ENCODE measurements at places on chromosomes 1 and 21.

DNA sequence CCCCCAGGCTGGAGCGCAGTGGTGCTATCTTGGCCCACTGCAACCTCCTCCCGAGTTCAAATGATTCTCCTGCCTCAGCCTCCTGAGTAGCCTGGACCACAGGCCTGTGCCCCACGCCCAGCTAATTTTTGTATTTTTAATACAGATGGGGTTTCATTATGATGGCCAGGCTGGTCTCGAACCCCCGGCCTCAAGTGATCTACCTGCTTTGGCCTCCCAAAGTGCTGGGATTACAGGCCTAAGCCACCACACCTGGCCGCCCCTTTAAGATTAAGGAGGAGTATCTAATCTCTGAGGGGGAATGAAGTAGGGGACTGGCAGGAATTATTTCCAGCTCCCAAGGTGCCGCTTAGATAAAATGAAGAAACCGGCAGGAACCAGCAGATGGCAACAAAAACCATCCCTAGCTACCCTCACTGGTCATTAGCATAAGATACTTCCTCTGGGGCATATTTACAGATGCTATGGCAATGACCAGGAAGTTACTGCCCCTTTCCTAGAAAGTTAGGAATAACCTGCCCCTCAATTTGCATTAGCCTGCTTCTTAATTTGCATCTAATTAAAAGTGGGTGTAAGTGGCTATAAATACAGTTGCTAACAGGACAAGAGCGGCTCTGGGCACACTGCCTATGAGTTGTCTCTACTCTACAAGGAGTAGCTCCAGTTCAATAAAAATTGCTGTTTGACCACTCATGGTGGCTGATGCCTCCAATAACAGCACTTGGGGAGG is 7.1 kb upstream of the NSUN4 start:
- no peak for DNase-seq

GRCh38 chr1:157312082-157312812 is 174.1 kb upstream of the ETV3 start:
- no peak for DNase-seq

- DNase-seq, result no peak
Measured at GRCh38 chr1:219088778-219089557, 84.7 kb upstream of the LYPLAL1 start.

GRCh38 chr1:59057211-59057694 is 239.6 kb upstream of the FGGY start:
- DNase-seq, result no peak

GRCh38 chr1:166119471-166119965 is 47.3 kb downstream of the FAM78B start:
- DNase-seq, result no peak

DNA sequence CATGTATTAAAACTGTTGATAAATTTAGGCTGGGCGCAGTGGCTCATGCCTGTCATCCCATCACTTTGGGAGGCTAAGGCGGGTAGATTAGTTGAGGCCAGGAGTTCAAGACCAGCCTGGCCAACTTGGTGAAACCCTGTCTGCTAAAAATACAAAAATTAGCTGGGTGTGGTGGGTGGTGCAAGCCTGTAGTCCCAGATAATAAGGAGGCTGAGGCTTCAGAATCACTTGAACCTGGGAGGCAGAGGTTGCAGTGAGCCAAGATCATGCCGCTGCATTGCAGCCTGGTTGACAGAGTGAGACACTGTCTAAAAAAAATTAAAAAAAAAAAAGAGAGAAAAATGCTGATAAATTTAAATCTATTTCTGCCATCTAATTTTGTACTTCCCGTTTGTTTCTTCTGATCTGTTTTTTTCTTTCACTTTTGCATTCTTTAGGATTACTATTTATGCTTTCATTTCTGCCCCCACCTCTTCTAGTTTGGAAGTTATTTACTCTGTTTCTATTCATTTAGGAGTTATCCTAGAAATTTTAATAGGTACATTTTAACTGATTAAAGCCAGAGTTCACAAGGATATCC is 3.2 kb upstream of the DENND1B start:
- no peak for DNase-seq

GRCh38 chr1:34787461-34788420 is 5.1 kb upstream of the GJA4 start:
- DNase-seq, result no peak

DNA sequence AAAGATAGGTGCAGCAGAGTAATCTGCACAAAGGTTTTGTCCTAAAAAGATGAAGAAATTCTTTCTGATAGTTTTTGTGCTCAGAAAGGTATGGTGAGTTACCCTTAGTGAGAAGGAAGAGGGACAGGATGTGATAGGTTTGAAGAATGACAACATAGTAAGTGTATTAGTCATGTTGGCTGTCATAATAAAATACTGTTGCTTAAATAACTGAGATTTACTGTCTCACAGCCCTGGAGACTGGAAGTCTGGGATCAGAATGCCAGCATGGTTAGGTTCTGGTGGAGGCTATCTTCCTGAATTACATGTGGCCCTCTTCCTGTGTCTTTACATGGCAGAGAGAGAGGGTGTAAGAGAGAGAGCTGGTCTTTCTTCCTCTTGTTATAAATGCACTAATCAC is 965.2 kb downstream of the TTLL7 start:
- DNase-seq, result no peak

DNA sequence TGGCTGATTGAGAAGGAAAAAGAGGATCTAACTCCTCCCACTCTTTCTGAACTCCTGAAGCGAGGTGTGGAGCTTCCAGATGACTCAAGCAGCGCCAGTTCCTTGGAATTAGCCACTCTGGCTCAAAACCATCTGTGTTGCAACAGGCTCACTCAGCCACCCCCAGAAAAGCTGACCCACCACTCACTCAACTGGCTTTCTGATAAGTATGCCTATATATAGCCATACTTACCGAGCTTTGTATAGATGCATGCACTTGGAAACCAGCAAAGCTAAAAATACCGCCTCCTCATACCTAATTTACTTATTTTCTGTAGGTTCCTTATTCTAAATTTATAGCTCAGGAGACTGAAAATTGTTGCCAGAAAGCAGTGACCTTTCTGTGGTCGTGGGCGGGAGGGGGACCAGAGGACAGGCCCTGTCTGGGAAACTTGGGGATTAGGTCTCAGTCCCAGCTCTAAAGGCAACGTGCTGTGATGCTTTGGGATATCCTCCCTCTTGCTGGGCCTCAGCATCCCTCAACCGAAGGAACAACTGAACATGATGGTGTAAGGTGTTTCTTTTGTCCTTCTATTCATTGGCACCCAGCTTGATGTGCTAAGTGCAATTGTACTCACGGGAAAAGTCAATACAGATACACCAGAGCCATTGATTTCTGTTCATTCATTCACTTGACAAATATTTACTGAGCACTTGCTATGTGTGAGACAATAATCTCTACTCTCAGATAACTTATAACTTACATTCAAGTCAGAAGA is 65.7 kb downstream of the NENF start:
- no peak for DNase-seq

GRCh38 chr1:59076612-59077011 is 220.3 kb upstream of the FGGY start:
- no peak for DNase-seq

- no peak for DNase-seq
Measured at GRCh38 chr1:1337793-1338147, 6.7 kb downstream of the TAS1R3 start.

DNA sequence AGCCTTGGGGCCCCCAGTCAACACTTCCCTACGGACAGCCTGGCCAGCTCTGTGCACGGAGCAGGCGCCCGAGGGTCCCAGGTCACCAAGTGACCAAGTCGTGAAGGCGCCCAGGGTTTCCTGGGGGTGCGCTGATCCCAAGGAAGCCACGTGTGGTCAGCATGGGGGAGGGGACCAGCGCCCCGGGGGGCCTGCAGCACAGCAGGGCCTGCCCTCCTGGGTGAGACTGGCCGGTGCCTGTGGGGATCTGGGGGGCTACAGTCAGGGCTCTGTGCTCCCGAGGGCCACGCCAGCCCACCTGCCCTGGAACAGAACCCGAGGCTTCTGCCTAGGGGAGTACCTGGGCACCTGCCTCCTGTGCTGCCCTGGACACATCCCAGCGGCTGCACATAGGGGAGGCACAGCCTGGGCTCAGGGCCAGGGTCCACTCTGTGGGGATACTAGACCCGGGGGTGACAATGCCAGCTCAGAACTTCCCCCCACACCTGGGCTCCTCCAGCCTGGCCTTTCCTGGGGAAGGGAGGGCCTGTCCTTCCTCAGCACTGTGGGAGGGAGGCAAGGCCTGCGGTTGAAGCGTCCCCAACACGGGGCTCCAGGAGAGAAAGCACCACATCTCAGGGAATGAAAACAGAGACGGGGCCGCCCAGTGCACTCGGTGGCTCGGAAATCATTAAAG is 6.2 kb upstream of the POFUT2 start:
- no peak for DNase-seq

DNA sequence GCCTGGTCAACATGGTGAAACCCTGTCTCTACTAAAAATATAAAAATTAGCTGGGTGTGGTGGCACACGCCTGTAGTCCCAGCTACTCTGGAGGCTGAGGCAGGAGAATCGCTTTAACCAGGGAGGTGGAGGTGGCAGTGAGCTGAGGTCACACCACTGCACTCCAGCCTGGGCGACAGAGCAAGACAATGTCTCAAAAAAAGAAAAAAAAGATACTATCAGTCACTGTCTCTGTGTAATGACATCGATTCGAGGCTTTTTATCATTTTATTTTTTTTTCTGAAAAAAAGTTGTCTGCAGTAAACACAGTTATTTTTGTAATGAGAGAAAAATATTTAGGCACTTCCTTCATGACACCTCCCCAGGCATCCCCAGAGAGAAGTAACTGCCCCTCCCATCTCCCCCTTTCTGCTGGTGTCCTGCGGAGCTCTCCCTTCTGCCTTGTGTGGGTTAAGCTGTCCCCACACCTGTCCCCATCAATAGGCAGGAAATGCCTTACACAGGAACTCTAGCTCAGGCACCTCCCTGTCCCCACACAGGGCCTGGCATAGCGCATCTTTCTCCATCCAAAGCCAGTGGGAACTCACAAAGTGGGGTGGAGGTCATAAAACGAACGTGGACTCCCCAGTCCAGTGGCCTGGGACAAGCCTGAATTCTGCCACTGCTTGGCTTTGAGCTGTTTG is 132.0 kb downstream of the SYF2 start:
- no peak for DNase-seq

DNA sequence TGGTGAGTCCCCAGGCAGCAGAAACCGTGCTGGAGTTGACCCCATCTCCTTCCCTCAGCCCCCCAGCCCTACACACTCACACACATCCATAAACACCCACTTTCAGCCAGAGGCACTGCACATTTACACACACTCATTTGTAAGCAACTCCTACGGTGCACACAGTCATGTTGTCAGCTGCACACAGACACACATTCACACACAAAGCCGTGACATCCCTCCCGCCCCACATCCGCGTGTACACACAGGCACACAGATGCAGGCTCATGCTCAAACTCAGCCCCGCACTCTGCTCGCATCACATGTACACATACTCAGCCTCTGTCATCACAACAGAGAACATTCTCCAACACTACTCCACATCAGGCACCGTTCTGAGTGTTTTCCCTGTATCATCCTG is 47.6 kb downstream of the LACTBL1 start:
- no peak for DNase-seq

DNA sequence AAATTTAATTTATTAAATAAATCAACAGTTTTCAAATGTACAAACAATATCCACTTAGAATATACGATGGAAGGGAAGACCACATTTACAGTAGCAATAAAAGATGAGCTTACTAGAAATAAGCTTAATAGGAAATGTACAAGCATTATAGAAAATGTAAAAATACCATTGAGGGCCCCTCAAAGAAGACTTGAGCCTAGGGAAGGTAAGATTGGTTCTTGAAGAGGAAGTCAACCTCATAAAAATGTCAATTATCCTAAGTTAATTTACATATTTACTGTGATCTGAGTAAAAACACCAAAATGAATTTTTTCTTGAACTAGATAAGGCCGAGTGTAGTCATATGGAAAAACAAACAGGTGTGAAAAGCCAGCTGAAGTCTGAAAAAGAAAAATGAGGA is 39.7 kb upstream of the TRIM67 start:
- DNase-seq, result no peak

GRCh38 chr1:61157468-61157987 is 75.2 kb downstream of the NFIA start:
- DNase-seq, result no peak
